ENCODE measurements at places on chromosomes 16 and 17.
A peak's percentile ranks its signal among the peaks of the same experiment; 100 is the strongest.

GRCh38 chr17:52143542-52143941 is 15.0 kb downstream of the CA10 start:
- DNase-seq: no peak

- no peak for DNase-seq
Observed at GRCh38 chr16:79210607-79211006, 389.9 kb downstream of the MAF start.

DNA sequence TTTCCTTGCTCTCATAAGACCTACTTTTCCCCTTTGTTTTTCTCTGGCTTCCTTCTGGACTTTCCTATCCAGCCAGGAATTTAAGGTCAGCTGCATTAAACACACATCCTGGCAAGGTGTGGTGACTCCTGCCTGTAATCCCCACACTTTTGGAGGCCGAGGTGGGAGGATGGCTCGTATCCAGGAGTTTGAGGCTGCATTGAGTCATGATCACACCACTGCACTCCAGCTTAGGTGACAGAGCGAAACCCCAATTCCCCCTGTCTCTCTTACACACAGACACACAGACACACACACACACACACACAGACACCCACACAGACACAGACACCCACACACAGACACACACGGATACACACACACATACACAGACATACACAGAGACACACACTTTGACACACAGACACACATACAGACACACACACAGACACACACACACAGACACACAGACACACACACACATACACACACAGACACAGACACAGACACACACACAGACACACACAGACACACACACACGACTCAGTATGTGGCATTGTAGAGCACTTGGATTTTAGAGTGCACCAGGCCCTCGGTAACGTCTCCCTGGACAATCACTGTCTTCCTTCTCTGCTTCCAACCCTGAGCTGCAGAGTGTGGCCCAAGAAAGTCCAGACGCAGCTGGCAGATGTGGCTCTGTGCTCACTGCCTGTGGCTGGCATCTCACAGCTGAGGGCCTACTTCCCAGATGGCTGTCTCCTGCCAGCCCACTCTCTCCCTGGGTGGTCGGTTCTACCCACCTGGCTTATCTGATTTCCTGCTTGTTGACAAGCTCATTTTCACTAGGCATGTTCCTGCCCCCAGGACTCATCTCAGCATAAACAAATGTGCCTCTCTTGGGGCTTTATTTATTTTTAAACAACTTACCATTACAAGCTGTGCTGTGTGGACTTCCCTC is 39.0 kb downstream of the NLRP1 start:
- no peak for DNase-seq

DNA sequence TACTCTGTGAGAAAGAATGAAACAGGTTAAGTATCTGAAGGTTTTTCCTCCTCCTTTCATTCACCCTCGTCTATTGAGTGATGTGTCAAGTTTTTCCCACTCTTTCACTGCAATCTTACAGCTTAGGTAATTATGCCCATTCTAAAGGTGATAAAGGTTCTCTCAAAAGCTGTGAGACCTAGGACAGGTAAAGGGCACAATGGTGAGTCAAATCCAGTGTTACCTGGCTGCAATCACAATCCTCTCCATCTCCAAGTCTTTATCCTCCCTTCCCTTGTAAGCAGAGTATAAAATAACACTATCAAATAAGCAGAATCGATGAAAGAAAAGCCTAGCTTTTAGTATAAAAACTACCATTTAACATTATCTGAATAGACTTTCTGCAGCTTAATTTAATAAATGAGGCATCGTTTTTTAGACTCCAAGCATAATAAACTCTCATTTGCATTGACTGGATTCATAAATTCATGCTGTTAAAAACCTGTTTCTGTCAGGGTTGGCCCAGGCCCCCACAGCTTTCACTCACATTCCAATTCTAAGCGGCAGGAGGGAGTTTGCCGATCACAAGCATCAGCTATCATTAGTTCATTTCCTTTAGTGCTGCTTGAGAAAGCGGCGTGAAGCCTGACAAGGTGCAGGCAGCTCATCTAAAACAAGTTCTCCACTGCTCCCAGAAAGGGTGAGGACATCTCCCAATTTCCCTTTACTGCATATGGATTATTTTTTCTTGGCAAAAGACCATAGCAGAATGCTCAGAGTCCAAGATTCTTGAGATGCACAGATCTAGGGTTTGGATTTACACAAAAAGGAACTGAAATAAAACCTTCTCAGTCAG is 67.8 kb downstream of the CDH8 start:
- no peak for DNase-seq

- DNase-seq: no peak
Observed at GRCh38 chr16:69820926-69821541, 58.9 kb downstream of the WWP2 start.

DNA sequence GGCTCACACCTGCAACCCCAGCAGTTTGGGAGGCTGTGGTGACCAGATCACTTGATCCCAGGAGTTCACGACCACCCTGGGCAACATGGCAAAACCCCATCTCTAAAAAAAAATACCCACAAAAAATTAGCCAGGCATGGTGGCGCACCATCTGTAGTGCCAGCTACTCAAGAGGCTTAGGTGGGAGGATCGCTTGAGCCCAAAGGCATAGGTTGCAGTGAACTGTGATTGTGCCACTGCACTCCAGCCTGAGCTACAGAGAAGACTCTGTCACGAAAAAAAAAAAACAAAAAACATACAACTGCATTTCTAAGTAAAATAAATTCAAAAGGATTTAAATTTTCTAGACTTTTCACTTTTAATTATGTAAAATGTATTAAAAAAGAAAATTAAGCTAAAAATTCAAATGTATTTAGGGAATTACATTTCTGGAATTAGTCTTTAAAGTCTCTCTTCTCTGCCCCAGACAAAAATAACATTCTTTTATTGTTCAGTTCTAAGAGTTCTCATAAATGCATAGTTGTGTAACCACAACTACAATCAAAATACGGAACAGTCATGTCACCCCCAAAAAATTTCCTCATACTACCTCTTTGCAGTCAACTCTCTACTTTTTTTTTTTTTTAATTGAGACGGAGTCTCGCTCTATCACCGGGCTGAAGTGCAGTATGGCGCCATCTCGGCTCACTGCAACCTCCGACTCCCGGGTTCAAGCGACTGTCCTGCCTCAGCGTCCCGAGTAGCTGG is 14.1 kb downstream of the FAM222B start:
- DNase-seq: no peak

DNA sequence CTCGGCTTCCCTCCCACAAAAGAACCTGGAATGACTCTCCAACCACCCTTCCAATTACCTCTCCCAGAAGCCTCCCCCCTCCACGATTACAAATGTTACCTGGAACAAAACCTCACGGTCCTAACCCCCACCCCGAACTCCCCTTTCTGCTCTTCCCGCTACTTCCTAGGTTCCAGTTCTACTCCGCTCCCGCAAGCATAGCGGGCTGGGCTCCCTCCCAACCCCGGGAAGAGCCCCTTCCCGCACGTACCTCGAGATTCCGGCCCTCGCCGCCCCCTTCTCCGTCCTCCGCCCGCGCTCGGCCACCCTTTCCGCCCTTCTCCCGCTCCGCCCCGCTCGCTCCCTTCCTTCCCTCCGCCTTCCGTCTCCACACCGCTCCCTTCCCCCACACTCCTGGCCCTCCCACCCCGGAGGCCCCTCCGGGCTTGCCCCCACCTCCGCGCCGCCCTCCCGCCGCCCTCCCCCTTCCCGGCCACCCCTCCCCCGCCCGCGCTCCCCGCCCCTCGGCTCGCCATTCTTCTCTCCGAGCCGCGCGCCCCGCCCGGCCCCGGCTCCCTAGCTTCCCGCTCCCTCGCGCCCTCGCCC is 457 bp downstream of the CHTF8 start:
- DNase-seq: peak; percentile 40

DNA sequence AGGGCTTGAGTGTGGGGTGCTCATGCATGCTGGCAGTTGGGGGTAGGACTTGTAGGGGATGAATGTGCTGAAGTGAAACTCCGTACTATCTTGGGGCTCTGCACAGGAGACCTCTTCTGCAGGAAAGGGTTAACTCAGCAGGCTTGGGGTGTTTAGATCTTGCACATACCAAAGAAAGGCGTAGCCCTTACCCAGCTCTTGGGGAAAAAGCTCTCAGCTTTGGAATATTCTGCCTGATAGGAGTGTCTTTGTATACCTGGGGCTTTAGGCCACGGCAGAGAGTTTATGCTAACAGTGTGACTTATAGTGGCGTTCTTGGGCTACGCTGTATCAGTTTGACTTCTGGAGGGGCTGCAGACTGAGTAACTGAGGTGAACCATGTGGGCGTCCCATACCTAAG is 21.1 kb downstream of the KRT25 start:
- DNase-seq: no peak

DNA sequence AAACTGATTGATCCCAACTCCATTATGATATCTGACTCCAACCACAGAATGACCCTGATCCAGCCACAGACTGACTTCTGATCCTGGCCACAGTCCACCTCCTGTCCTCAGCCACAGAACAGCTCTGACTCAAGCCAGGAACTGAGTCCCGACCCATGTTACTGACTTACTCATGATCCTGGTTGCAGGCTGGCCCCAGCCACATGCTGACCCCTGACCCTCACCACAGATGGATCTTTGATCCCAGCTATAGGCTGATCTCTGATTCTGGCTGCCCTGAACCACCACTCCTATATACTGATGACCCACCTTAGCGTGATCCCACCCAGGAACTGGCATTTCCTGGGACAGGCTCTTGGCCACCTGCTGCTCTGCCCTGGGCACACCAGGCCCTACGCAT is 32.2 kb upstream of the IL21R start:
- no peak for DNase-seq

GRCh38 chr17:32943647-32944191 is 15.8 kb downstream of the TMEM98 start:
- DNase-seq: no peak

DNA sequence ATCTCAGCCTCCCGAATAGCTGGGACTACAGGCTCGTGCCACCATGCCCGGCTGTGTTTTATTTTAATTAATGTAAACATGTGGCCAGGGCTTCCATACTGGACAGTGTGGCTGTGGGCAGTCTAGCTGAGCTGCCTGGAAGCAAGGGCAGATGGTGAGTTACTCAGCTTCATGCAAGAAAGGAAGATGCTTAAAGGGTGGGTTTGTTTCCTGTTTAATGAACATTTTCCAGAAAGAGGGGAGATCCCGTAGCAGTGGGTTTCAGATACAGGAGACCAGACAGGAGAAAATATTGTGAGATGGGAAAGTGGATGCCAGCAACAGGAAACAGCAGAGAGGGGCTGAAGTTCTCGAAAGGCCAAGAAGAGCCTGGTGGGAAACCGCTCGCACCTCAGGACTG is 7.3 kb downstream of the MAPK8IP3 start:
- DNase-seq: no peak

DNA sequence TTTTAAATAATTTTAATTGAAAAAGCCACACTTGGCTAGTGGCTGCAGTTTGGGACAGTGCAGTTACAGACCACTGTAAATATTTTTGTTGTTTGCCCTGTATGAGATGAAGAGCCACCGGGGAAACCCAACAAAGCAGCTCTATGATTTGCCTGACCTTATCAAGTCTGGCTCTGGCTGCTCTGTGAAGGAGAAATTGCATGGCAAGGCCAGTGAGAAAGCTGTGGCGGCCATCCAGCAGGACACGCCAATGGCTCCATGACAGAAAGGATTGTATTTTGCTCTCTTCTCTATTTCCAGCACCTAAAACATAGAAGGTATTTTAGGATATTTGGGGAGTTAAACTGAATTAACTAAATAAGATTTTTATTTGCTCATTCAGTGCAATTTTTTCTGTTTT is 330.0 kb upstream of the DYNLRB2 start:
- DNase-seq: no peak

GRCh38 chr17:14779241-14779640 is 478.4 kb downstream of the HS3ST3B1 start:
- DNase-seq: no peak
